NCI-H1930 (cell line): ENCODE measurements at places on chromosomes 11 and 22.

DNA sequence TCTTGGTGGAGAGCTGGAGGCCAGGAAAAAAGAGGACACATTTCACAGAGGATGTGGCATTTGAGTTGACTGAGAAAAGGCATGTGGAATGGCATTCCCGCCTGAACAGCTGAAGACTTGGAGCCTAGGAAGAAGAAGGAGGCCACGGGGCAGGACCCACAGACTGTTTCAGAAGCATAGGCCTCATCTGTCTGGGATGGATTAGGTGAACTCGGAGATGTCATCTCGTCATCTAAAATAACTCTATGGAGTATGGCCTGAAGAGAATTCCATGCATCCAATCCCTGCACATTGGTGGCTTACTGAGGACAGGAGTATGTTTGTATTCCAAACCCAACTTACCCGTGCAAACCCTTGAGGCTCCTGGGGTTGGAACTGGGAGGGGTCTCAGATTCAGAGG is 16.4 kb downstream of the SPATA19 start:
- no peak for DNase-seq

DNA sequence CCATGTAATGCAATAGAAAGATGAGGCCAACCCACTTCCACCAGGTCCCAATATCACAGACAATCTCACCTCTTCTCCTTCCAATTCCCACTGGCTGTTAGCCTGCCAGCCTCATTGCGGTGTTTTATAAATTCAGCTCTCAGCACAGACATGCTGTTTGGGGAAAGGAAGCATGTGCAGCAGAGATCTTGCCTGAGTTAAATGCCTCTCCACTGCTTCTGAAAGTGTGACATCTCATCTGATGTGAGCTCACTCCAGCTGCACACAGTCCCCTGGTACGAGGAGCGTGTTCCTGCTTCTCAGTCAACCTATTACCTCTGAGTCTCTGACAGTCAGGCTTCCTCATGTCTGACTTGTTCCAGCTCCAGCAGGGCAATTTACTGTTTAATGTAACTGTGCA is 122.7 kb upstream of the GUCY1A2 start:
- no peak for DNase-seq

GRCh38 chr11:83068568-83068967 is 3.1 kb downstream of the RAB30 start:
- DNase-seq, result no peak

GRCh38 chr11:42043312-42043711 is 583.9 kb upstream of the LRRC4C start:
- DNase-seq, result no peak

GRCh38 chr22:49331223-49331815 is 496.4 kb downstream of the BRD1 start:
- no peak for DNase-seq

DNA sequence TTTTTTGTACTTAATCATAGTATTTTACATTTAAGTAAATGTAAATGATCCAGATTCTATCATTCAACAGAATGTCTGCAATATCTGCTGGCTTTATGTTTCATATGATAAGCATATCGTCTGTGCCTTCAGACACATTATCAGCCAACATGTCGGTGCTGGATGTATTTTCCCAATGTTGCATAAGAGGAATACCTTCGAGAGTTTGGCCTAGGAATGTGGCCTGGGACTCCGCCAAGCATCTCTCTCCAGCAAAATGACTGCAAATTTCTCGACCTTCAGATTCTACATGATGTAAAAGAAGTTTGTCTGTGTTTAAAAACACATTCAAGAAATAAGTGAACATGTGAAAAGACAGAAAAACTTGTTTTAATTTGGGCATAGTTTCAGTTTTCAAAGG is 6.9 kb downstream of the BDNF start:
- DNase-seq, result no peak

GRCh38 chr22:49692499-49693225 is 135.0 kb downstream of the BRD1 start:
- no peak for DNase-seq

- DNase-seq, result no peak
These were observed 6.3 kb downstream of the DRD4 start for GRCh38 chr11:643366-643765.

GRCh38 chr11:134763030-134763388 is 351.0 kb upstream of the B3GAT1 start:
- DNase-seq, result no peak

DNA sequence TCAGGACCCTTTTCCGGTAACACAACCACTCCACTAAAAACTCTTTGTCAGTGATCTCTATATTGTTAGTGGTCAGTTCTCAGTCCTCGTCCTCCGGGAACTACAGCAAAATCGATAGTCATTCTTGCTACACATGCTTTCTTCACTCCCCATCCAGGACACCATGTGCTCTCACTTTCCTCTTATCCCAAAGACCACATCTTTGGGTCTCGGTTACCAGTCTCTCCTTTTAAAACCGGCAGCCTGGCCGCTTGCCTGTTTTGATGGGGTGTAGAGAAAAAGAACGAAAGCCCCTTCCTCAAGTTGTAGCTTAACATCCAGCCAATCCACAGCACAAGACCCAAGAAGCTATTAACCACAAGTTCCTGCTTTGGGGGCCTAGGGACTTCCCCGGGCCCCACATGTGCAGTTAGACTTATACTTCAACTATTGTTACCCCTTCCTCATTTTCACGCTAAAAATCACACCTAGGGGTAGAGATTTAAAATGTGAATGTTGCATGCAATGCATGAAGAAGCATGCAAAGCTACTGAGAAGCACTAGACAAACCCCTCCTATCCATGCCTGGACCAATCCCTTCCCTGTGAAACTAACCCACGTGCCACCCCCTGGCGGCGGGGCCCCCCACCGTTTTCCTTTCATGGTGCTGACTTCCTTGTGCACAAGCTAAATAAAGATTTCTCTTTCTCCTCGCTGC is 1.5 kb upstream of the TOLLIP start:
- no peak for DNase-seq

DNA sequence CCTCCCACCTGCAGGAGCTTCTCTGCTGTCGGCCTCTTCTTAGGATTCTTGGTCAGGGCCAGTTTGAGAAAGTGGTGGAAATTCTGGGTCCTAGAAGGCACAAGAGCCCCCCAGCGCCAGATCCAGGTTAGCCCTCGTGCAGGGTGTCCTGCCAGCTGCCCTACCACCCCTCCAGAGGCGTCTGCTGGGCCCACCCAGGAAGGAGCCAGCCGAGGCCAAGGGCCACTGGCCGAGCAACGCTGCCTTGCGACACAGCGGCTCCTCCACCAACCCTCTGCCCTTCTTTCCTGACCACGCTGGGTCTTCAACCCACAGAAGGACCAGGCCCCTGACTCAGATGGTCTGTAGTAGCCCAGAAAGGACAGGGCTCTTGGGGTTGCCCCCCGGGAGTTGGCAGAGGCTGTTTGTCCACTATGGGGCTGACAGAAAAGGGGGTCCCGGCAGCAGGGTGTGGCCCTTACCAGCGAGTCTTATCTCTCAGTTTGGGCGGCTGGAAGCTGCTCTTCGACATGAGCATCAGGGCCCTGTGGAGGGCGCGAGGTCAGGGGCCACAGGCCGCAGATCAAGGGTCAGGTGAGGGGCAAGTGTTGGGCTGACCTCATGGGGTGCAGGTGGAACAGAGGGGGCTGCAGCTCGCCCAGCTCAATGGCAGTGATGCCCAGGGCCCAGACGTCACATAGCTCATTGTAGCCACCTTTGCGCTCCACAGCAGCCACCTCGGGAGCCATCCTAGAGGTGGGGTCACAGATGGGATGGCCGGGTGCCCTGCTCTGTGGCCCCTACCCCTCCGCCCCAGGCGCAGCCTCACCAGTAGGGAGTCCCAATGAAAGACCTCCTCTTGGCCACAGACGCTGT is 2.5 kb downstream of the MAP4K2 start:
- DNase-seq, result no peak

DNA sequence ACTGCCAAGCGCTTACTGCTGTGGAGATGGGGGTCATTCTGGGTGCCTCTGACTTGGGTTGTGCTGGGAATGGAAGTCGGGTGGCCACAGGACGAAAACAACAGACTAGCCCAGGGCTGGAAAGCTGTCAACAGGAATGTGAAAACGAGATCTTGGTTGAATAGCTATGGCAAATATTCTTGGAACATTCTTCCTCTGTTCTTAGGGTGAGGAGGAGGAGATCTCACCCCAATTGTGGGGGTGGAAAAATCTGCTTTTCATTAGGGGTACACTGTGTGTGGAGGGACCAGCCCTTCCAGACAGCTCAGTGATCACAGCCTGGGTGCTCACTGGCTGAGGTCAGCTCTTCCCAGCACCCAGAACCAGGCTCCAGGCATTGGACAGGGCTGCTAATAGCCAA is 52.0 kb upstream of the PRSS23 start:
- DNase-seq, result no peak

- no peak for DNase-seq
These were observed 8.2 kb upstream of the PARVG start for GRCh38 chr22:44172370-44173108.

- no peak for DNase-seq
These were observed 3.7 kb upstream of the HSPA8 start for GRCh38 chr11:123065621-123066020.

GRCh38 chr11:95256321-95256779 is 25.3 kb upstream of the SESN3 start:
- DNase-seq, result no peak

DNA sequence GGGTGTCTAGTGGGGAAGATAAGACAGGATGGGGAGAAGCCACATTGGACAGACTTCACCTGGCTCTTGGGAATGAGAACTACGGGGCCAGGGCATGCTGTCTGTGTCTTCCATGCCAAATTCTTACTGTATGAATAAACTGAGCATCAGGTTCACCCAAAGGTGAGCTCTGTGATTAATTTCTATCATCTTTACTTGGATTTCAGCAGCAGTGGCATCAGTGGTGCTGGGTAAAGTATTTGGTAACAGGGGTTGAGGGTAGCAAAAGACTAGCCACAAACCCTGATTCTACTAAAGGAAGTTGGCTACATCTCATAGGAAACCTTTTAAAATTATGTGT is 38.8 kb downstream of the IRAG1 start:
- no peak for DNase-seq

- no peak for DNase-seq
These were observed 914 bp upstream of the PRDM11 start for GRCh38 chr11:45145379-45146071.

DNA sequence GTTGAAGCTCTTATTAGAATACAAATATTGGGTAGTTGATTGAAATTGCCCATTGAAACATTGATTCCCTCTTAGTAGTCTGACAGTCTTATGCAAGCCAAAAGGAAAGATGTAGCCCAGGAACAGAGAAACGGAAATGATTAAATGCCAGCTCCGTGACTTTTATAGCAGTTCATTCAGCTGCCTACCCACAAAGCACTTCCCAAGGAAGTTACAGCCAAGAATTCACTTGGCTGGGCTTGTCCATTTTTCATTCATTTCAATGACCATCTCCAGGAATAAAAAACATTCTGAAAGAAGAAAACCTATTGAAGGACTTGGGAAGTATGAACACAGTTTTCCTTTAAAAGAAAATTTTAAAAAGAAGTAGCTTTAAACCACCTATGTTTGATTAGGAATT is 62.0 kb downstream of the NCAM1 start:
- DNase-seq, result no peak

DNA sequence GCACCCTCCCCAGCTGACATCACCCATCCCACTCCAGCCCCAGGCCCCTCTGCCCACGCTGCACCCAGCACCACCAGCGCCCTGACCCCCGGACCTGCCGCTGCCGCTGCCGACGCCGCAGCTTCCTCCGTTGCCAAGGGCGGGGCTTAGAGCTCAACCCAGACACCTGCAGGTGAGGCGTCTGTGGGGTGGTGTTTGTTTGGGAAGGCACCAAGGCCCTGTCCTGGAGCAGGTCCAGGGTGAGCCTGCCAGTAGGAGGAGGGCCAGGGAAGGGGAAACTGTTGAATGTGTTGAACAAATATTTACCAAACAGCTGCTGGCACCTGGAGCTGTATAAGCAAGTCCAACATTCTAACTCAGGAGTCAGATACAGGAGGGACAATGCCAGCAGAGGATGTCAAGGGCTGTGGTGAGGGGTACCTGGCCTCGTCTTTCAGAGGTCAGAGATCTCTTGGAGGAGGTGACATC is 3.1 kb downstream of the VEGFB start:
- no peak for DNase-seq

GRCh38 chr11:112455791-112456190 is 195.1 kb upstream of the PLET1 start:
- DNase-seq, result no peak

DNA sequence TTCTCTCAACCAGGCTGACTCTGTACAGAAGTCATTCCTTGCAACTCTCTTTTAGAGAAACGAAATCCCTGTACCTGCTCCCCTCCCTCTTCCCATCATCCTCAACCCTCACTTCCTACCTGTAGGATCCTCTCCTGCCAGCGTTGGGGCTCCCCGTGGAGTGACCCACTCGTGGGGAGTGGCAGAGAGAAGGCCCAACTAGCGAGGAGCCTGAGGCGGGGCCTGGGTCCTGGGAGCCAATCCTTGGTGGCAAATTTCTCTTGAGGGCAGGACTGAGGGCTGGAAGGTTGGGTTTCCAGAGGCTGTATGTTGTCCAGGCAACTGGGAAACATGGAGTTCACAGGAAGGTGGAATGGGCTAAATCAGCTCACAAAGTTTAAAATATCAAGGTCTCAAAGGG is 10.4 kb downstream of the NHERF4 start:
- no peak for DNase-seq

GRCh38 chr11:1299621-1300020 is 9.8 kb downstream of the TOLLIP start:
- no peak for DNase-seq

DNA sequence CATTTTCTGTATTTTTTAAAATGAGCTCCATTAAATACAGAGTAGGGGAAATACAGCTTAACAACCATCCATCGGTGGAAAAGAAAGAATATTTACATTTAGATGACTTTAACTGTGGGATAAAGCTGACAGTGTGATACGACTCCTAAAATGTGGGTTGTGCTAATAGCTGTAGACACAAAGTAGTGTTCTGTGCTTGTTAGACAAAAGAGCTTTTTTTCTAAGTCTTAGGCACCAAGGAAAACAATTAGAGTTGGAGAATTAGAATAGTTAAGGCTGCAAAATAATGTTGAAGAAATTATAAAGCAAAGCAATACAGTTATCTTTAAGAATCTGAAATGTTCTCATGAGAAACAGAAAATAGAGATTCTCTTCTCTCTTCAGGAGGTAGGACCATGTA is 307.7 kb upstream of the KIRREL3 start:
- DNase-seq, result no peak

- no peak for DNase-seq
These were observed 452 bp downstream of the MACROD1 start for GRCh38 chr11:64165481-64165841.

DNA sequence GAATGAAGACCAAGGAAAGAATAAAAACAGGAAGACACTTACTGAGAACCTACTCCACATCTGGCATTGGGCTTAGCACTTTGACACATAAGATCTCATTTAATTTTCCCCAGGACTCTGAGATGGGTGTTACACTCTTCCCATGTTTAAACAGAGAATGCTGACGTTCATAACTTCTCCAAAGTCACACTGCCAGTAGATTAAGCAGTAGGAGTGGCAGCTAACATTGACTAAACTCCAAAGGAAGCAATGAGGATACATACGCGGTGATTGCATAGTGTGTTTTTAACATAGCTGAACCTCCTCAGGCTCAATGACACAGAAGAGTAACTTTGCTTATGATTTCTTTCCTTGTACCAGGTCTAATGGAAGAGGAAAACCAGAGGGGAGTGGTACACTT is 14.5 kb upstream of the OR10V1 start:
- no peak for DNase-seq

GRCh38 chr11:534396-535209 is 773 bp downstream of the HRAS start:
- no peak for DNase-seq

GRCh38 chr11:47487421-47487820 is 38.5 kb upstream of the RAPSN start:
- no peak for DNase-seq
